Hypothalamus (tissue), 51 donors: ENCODE measurements at places on chromosomes 1 and 21.

DNA sequence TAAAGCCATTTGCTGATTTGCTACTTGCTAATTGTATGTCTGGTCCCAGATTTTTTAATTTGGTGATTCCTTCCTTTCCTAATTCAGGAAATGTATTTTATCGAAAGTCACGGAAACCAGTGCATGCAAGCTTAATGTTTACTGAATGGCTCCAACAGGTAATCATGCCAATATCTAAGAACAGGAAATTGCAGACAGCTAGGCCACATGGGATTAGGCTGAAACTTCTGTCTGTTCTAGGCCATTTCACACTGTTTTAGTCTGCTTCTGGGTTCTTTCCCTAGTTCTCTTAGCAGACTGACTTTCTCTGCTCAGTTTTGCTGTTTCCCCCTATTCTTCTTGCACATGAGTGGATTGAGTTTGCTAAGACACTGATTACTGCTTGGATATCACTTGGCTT, 111.4 kb downstream of the NTNG1 start:
- DNase-seq = no peak

DNA sequence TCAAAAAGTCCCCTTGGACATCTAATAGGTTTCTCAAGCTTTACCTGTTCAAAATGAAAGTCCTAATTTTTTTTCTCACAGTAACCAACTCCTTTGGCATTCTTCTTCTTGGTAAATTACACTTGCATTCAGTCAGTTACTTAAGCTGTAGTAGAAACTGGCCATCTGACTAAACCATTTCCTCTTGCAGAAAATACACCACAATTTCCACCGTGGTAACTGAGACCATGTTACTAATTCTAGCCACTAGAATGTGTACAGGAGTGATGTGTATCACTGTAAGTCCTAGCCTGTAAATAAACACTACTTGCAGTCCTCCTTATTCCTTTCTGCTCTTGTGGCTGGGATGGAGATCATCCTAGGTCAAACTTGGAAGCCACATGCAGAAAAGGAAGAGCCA, 965.4 kb upstream of the TMPRSS15 start:
- DNase-seq = no peak

DNA sequence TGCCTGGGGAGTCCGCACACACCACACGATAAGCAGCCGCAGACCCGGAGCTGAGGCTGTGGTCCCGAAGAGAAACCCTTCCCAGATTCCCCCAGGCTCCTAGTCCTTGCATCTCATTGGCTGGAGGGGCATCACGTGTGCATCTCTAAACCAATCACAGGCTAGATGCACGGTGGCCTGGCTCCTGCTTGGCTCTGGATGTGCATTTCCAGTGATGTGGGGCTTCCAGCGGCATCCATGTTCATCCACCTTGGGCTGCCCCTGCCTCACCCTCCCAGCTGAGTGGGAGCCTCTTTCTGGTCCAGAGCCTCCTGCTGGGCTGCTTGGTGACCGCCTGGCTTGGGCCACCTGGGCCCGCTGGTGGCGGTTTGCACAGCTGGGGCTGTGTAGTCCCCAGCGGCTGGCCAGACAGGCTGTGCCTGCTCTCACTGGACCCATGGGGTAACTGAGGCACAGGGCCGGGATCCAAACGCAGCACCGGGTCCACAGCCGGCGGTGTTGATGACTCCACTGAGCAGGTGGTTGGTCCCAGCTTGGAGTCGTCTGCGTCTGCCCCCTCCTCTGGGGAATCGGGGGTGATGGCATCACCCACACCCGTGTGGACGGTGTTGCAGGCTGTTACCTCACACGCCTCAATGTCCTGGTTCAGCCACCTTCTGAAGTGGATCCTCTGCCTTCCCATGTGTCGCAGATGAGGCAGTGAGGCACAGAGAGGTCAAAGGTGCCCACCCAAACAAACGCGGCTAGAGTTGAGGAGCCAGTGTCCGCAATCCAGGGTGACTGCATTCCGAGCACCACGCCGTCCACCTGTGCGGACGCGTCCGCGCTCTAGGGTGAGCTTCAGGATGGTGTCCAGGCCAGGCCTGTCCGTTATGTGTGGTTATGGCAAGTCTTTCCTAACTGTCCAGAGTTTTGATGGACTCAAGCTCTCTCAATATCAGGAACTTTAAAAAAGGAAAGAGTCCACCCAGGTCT, 41.3 kb downstream of the COL6A1 start:
- DNase-seq = no peak

- DNase-seq = no peak
Measured at GRCh38 chr1:174448974-174449373, 1.2 kb downstream of the GPR52 start.

DNA sequence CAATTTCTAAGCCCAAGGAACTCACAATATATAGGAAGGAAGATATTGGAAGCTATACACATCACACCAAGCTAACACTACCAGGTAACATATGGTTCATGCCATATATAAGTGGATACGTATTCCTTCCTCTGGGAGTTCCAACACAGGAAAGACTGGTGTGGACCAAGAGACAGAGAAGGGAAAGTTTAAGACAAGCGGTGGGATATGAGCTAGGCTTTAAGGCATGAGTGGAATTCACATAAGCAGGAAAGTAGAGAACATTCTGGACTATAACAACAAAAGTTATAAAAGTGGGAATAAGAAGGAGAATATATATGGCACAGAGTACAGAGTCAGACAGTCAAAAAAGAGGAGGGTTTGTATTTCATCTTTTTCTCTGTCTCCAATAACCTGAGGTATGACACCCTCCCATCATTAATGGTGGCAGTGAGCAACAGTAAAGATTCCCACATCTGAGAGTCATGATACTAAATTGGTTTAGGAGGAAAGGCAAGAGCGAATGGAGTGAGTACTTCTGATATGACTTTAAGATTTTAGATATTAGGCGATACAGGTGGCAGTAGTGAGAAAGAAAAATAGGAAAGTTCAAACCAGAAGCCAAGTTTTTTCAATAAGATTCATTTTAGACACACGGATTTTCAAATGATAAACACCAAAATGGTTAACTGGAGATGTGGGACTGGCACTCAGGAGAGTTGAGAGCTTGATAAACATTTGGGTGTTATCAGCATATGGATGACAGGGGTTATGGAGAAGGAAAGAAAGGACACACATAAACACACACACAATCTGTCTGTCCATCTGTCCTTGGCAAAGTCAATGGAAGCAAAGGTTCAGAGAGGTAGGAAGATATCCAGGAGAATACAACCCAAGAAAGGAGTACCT, 87.4 kb upstream of the TTC39A start:
- DNase-seq = no peak

GRCh38 chr1:98373056-98373455, 288.5 kb upstream of the SNX7 start:
- no peak for DNase-seq

- DNase-seq = no peak
Measured at GRCh38 chr1:192475970-192476369, 99.6 kb upstream of the RGS1 start.

DNA sequence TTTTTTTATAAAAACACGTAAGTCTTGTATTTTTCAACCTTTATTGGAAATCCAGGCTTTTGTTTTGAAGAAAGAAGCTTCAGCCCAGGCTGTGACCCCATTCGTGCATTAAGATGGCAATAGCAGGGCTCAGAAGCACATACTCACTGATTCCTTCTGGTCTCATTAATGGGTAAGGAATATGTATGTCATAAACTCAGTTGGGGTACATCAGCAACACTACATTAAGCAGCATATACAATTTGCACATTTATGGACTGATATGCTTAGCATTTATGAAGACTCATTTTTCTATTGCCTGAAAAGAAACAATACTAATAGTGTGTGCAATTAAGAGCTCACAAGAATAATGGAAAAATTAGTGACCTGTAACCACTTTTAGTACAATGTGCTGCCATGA, 945.4 kb upstream of the PRMT6 start:
- no peak for DNase-seq
